Skeletal muscle tissue (tissue), 5 donors: ENCODE measurements at places on chromosomes 4 and X. TPM values are rescaled to one million over a fixed set of nuclear protein-coding genes. Genes with fewer than 3 reads are reported as not detected.

The PAGE2 gene
- not detected for total RNA-seq

The ING2 gene
- total RNA-seq = 5.7 TPM

The PPP2R2C gene
- not detected for total RNA-seq

The SHISA3 gene
- total RNA-seq = 1.6 TPM

The XK gene
- 8.9 TPM for total RNA-seq

The TSPAN6 gene
- 36.0 TPM for total RNA-seq

The PGAM4 gene
- not detected for total RNA-seq

The PAGE1 gene
- not detected for total RNA-seq

The KCNE5 gene
- total RNA-seq = 20.4 TPM

The GPRASP1 gene
- 8.9 TPM for total RNA-seq

The GAGE2A gene
- total RNA-seq = not detected

The BANK1 gene
- 0.52 TPM for total RNA-seq

The GPR173 gene
- total RNA-seq = 2.1 TPM

The VCX3B gene
- total RNA-seq = not detected

The GPR119 gene
- total RNA-seq = not detected

The ARMCX2 gene
- 84.0 TPM for total RNA-seq

The TMEM33 gene
- total RNA-seq = 16.2 TPM

The UGT2B15 gene
- not detected for total RNA-seq

The EPHA5 gene
- 1.0 TPM for total RNA-seq

The ANOS1 gene
- total RNA-seq = 13.0 TPM

The HTRA3 gene
- 20.9 TPM for total RNA-seq

The OTUD6A gene
- not detected for total RNA-seq

The C4orf36 gene
- total RNA-seq = not detected

The VCX2 gene
- total RNA-seq = not detected

The PAK3 gene
- total RNA-seq = 4.7 TPM

The SMARCAD1 gene
- total RNA-seq = 28.7 TPM

The LNX1 gene
- total RNA-seq = 4.2 TPM

The SHROOM4 gene
- total RNA-seq = 3.7 TPM

The OPRPN gene
- total RNA-seq = not detected

The GPR78 gene
- total RNA-seq = 0.52 TPM

The CT45A10 gene
- total RNA-seq = not detected
